ENCODE measurements at places on chromosomes 2 and 18.

- no peak for DNase-seq
Observed at GRCh38 chr2:175111200-175111657, 56.8 kb downstream of the ATF2 start.

GRCh38 chr18:37533647-37534584, 31.7 kb downstream of the CELF4 start:
- no peak for DNase-seq

DNA sequence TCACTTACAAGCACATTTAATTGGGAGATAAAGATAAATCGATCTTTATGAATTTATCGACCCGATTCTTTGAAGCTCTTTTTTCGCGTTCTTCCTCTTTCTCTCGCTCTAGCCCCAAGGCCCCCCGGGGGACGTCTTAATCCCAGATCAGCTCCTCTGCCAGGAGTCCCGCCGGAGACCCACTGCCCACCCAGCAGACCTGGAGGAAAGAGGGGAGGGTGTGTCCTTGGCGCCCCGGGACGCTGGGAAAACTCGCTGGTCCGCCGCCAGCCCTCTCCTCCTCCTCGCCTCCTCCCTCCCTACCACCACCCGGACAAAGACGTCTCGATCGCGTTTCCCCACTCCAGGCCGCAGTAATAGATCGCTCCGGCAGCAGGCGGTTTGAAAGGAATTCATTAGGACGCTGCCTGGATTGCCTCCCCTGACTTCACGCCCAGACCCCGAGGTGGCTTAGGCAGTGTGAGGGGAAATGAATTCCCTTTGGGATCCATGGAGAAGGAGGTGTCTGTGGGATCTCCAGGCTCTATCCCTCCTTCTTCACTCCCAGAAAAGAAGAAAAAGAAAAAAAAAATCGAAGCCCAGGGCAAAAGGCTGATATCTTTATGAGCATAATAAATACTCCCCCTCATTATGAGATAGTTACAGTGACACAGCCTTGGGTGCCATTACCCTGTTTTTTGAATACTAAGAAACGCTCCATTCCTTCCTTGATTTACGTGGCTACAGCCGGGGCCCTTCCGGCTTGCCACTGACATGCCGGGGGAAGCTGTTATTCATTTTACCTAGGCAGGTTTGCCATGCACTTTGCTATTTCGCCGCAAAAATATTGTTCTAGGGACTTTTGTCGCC, 1.8 kb upstream of the GBX2 start:
- DNase-seq, result no peak

DNA sequence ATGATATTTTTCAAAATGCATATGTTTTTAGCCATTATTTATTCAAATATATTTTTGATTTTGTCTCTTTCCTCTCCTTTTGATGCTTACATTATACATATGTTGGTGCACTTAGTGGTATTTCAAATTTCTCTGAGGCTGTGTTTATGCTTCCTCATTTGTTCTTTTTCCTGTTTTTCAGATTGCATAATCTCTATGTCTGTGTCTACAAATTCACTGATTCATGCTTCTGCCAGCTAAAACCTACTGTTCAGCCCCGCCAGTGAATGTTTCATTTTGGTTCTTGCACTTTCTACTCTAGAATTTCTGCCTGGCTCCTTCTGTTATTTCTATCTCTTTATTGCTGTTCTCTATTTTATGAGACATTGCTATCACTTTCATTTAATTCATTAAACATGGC, 951.7 kb upstream of the CNTNAP5 start:
- no peak for DNase-seq

GRCh38 chr2:39203382-39203781, 40.4 kb downstream of the CDKL4 start:
- DNase-seq, result no peak
